ENCODE measurements at places on chromosomes 12 and 14.

GRCh38 chr14:49992036-49992435 is 99.2 kb downstream of the ARF6 start:
- no peak for DNase-seq

- no peak for DNase-seq
Observed at GRCh38 chr12:64009321-64010068, 165.0 kb downstream of the SRGAP1 start.

DNA sequence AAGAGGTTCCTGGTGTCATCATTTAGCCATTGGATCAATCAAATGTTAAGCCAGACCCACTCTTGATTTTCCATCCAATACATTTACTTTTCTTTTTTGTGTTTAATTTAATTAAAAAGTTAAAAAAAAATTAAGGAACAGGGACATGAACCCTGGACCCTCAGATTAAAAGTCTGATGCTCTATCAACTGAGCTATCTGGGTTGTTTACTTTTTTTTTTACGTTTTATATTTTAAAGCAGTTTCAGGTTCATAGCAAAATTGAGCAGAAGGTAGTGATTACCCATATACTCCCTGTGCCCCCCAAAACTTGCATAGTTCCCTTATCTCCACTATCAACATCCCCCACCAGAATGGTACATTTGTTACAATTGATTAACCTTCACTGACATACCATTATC is 3.0 kb upstream of the ACOT4 start:
- DNase-seq, result no peak

DNA sequence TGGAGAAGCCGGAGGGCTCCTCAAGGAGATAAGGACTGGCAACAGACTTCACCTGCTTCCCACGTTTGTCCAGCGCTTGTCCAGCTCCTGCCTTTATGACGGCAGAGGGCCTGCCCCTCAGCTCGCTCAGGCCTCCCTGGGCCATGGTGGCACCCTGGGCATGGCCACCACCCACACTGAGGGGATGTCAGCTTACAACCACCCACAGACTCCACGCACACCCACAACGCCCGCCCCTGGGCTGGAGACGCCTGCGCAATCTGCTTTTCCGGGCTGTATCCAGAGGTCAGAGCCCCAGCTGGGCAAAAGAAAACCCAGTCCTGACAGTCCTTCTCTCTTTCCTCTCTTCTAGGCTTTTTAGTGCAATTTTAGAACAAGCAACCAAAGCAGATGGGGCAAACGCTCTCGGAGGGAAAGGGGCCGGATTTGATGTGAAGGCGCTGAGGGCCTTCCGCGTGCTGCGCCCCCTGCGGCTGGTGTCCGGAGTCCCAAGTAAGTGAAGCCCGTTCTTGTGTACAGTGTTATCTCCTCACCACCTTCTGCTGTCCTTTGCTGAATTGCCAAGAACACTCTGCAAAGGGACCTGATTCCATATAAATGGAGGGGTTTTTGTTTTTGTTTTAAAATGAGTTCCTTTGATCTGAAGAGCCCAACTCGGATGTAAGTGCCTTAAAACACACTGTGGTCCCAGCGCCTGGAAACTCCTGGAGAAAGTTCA is 337.4 kb upstream of the FKBP4 start:
- no peak for DNase-seq

- no peak for DNase-seq
Observed at GRCh38 chr14:75254381-75254822, 24.2 kb upstream of the FOS start.

GRCh38 chr12:88867510-88867909 is 287.2 kb upstream of the KITLG start:
- no peak for DNase-seq

GRCh38 chr12:19491863-19492262 is 52.6 kb downstream of the AEBP2 start:
- no peak for DNase-seq

- DNase-seq, result no peak
Observed at GRCh38 chr12:23005387-23005786, 380.4 kb downstream of the ETNK1 start.

GRCh38 chr14:65057695-65058094 is 44.6 kb downstream of the MAX start:
- DNase-seq, result no peak

DNA sequence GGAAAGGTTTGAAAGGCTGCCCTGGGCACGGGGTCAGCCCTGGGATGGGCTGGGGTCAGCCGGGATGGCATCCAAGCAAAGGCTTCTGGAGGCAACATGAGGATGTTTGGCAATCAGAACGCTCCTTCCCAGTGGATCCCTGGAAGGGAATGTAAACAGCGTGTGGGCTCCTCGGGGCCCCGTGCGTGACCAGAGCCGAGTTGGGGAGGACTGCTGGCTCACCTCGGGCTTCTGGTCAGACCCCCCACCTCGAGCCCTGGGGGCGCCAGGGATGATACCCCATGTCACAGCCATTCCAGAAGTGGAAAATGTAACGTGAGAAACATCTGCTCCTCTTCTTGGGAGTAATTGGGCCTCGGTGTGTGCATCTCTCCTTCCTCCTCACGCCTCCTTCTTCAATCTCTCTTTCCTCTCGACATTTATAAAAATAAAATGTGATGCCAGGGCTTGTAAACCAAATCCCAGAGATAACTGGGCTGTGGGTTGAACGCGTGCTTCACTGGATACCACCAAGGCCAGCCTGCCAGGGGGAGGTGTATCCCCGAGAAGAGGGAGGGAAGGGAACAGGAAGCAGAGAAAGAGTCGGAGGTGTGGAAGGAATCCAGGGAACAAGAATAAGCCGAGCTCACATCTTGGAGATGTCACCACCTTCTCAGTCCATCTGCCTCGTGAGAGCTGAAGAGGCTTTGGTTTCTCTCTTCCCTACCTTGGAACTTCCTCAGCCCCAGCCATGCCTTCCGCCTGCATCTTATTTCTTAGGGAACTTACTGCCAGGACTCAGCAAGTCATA is 144.8 kb downstream of the NUAK1 start:
- no peak for DNase-seq

Data from activated CD4-positive, CD25-positive, alpha-beta regulatory T cell treated with anti-CD3 and anti-CD28 coated beads, Interleukin-2, amount 50 U/mL, for 72 hours (primary cell).